ENCODE measurements at places on chromosomes 6 and 20.

- DNase-seq, result no peak
Measured at GRCh38 chr6:24847402-24847801, 48.7 kb upstream of the ARMH2 start.

DNA sequence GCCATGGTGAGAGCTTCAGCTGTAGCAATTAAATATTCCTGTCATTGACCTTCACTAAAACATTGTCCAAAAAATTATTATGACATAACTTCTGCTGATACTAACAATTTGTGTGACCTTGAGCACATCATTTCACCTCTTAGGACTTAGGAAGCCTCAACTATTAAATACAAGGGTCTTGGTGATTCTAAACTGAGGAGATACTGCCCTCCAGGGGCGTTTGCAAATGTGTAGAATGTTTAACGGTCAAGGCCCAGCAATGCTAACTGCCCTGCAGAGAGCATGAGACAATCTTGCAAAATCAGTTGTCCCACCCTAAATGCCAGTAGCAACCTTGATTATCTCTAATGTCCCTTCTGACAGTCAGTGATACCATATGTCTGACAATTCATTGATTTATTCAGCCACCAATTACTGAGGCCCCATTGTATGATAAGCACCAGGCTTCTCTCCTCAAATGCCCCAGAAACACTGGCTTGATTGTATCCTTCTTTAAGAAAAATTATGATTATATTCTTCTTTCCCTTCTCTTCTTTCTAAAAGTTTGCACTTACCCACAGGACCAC is 284.1 kb upstream of the PLN start:
- no peak for DNase-seq

- DNase-seq, result no peak
Measured at GRCh38 chr6:54493138-54493537, 184.9 kb downstream of the TINAG start.

DNA sequence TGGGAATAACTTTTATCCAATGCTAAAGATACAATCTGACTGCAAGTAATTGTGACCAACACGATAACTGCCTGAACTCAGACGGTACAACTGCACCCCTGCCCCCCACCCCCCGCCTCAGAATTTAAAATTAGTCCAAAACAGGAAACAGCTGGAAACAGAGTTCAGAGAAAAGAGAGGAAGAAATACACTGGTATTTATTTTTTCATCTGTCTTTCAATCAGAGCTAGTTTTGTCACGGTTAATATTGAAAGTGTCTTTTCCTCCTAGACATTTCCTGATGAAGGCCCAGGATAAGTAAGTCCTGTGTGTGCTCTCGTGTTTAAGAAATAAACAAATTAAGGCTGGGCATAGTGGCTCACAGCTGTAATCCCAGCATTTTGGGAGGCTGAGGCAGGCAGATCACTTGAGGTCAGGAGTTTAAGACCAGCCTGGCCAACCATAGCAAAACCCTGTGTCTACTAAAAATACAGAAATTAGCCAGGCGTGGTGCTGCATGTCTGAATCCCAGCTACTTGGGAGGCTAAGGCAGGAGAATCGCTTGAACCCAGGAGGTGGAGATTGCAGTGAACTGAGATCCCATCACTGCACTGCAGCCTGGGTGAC is 21.5 kb downstream of the ACSS1 start:
- no peak for DNase-seq

- no peak for DNase-seq
Measured at GRCh38 chr6:41258196-41258493, 28.3 kb downstream of the TREM1 start.

- no peak for DNase-seq
Measured at GRCh38 chr6:30847971-30848436, 36.3 kb upstream of the DDR1 start.

DNA sequence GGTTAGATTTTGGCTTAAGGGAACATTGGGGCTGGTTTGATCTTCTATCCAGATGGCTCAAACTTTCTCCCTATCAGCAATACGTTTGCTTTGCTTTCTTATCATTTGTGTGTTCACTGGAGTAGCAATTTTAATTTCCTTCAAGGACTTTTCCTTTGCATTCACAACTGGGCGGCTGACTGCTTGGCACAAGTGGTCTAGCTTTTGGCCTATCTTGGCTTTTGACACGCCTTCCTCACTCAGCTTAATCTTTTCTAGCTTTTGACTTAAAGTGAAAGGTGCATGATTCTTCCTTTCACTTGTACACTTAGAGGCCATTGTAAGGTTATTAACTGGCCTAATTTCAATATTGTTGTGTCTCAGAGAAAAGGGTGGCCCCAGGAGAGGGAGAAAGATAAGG is 254.9 kb downstream of the PLCB1 start:
- no peak for DNase-seq

DNA sequence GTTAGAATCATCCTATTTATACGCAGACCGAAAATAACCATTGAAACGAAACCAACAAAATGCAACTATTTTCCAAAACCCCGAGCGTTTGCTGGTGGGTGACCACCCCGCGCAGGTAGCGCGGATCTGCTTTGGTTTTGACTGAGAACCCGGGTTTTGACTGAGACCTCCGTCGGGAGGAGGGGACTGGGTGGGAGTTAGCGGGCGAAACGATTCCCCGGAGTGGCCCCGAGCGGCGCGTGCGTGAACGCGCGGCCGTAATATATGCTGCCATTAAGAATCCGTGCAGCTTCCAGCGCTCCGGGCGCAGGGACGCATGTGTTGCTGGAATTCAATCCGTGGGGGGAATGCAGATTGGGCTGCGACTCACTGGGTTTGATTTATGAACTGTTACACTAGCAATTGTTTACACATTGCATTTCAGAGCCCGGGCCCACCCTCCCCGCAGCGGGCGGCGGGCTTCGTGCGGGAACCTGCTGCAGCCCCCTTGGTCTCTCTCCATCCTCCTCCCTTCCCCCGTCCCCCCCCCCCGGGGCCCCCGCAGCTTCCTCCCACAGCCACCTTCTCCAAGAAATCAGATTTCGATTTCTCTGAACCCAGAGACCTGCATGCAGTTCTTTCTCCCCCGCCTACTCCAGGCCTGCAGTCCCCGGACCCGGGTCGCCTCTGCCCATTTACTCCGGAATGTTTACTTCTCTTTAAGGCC is 9.9 kb downstream of the NRN1 start:
- DNase-seq, result no peak

GRCh38 chr20:13166011-13166410 is 55.1 kb upstream of the ISM1 start:
- DNase-seq, result no peak

GRCh38 chr6:15608396-15608795 is 54.4 kb downstream of the DTNBP1 start:
- no peak for DNase-seq

GRCh38 chr6:130037207-130037811 is 18.9 kb downstream of the L3MBTL3 start:
- DNase-seq, result no peak

DNA sequence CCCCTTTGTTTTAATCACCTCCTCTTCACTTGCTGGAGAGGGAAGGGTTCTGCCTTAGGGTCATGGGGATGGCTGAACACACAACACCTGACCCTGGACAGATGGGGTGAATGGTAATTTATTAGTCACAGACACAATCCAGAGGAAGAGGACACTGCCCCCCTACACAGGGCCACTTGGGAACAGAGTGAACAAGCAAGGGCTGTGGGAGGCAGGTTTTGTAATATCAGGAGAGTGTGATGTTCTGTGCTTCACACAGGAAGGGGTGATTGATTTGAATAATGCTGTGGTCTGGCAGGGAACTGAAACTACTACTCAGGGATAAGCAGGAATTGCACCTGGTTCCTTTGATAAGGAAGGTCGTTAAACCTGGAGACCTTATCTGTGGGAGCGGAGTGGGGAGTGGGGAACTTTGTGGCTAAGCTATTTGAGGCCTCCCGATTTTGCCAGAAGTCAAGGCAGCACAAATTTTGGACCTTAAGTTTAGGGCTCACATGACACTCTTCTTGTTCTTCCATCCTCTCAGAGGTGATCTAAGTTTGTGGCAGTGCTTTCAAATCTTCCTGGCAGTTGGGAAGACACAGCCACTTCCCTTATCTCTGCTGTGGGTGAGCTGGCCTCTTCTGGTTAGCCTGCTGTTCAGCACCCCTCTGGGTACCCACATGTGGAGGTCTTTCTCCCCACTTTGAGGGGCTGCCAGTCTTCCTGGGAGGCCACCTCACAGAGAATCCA is 77.8 kb downstream of the CD164 start:
- DNase-seq, result no peak

DNA sequence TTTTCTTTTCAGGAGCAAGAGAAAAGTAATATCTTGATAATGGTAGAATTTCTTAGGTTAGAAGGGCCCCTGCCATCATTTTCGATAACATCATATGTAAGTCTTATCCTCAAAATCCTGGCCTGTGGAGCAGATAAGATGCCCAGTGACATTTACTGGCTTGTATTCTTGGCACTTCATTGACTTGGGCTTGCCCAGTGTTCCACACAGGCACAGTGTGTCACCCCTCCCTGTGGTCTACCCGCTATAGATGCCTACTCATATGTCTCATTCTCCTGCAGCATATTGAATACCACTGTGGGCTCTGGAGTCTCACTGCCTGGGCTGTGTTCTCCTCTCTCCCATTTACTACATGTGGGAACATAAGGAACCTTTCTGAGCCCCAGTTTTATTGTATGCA is 105.0 kb downstream of the GRM1 start:
- DNase-seq, result no peak

DNA sequence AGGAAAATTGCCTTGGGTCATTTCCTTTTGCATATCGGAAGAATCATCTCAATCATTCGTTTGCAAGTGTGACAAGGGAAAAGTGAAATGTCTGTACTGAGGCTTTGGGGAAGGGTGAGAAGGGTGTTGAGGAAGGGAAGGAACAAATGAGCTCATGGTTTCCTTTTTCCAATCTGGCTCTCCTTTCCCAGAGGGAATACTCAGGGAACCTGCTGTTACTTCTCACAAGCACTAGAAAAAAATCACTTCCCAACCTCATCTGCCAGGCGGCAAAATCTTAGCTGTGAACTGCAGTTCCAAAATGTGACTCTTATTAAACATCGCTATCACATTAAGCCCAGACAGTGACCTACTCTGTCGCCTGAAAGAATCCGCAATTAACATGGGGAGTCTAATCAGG is 258.1 kb downstream of the ZNF217 start:
- DNase-seq, result no peak

GRCh38 chr6:138622967-138623366 is 123.7 kb upstream of the NHSL1 start:
- no peak for DNase-seq

DNA sequence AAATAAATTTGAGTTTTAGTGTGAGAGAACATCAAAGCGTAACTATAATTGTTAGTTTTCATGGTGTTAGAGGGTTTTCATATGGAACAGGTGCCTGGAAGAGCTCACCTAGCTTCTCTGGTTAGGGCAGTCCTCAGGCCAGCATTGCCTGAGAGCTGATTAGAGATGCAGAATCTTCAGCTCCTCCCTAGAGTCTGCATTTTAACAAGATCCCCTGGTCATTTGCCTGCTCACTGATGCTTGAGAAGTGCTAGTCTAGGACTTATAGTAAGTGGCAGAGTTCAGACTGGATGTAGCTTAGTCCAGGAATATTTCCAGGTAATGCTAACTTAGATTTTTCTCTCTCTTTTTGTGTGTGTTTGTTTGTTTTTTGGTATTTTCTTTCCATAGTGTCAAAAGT is 21.7 kb upstream of the SMIM26 start:
- no peak for DNase-seq

DNA sequence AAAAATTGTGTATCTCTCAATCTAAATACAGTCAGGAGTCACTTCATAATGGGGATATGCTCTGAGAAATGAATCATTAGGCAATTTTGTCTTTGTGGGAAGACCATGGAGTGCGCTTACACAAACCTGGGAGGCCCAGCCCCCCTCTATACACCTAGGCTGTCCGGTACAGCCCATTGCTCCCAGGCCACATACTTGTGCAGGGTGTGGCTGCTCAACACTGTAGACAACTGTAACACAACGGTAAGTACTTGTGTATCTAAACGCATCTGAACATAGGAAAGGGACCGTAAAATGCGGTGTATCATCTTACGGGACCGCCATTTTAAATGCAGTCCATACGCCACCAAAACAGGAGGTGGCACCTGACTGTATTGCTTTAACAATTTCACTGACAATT is 58.0 kb upstream of the FRMD1 start:
- DNase-seq, result no peak

- DNase-seq, result no peak
Measured at GRCh38 chr20:53515749-53516148, 77.9 kb downstream of the ZNF217 start.

GRCh38 chr6:157198425-157199279 is 124.7 kb downstream of the TMEM242 start:
- DNase-seq, result no peak

GRCh38 chr6:22363166-22363713 is 66.4 kb upstream of the PRL start:
- DNase-seq, result no peak

DNA sequence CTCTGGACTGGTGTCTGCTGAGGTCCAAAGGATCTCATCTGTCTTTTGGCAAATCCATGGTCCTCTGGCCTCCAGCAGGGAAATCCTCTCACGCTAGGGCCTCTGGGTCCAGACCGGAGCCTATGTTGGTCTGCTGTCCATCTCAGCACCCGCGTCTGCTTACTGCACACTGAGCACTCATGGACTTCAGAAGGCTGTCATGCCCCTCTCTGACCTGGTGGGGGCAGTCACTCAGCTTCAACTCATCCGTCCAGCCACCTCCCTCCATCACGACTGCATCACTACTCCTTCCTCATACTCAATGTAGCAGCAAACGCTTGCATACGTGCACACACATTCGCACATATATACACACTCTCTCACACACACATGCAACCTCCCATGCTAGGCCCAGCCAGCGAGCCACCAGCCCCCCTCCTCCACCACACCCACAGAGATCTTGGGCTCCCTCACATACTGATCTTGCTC is 33.3 kb downstream of the GABRR2 start:
- DNase-seq, result no peak

- no peak for DNase-seq
Measured at GRCh38 chr20:55610756-55611155, 394.6 kb downstream of the CBLN4 start.

- peak; percentile 15 for DNase-seq
Measured at GRCh38 chr6:42075159-42075838, 25.0 kb downstream of the TAF8 start.

DNA sequence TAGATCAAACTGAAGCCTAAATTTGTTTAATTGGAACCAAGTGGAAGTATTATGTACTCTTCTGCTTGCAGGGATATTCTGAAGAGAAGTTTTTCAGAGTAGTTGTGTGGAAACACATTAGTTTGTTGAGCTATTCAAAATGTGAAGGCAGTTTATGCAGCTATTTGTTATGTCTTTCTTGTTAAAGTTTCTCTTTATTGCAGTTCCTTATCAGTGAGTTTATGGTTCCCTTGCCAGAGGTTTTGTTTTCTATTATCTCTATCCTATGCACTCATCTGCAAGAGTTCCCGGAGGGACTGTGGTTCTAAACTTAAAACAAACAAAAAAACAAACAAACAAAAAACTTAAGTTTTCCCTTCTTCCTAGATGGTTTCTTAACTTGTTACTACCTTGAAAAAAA is 143.7 kb upstream of the SLC22A16 start:
- DNase-seq, result no peak

- DNase-seq, result no peak
Measured at GRCh38 chr20:59774921-59775686, 158.3 kb downstream of the SYCP2 start.
